ENCODE measurements at places on chromosomes 11 and 22.

- DNase-seq: peak; percentile 77
Observed at GRCh38 chr22:21690401-21690801, 24.6 kb downstream of the PPIL2 start.

- no peak for DNase-seq
Observed at GRCh38 chr11:69516526-69516925, 35.1 kb downstream of the LINC01488 start.

GRCh38 chr22:22928666-22929380 is 41.2 kb downstream of the IGLL5 start:
- peak; percentile 89 for DNase-seq

- no peak for DNase-seq
Observed at GRCh38 chr11:19935507-19935906, 222.9 kb downstream of the NAV2 start.

GRCh38 chr11:102361086-102362031 is 14.3 kb downstream of the BIRC2 start:
- DNase-seq: no peak

- DNase-seq: no peak
Observed at GRCh38 chr11:9693801-9694553, 30.1 kb downstream of the SWAP70 start.

Measured in GM13977 (cell line).